Spleen (tissue), 13 donors: ENCODE measurements at places on chromosomes 1 and 21. TPM values are rescaled to one million over a fixed set of nuclear protein-coding genes. Genes with fewer than 3 reads are reported as not detected.

Gene GUCA2B
- not detected for total RNA-seq

Gene CA6
- 1.5 TPM for total RNA-seq

Gene CD247
- total RNA-seq: 15.8 TPM

Gene SLC2A5
- total RNA-seq: 9.1 TPM

Gene PKP1
- total RNA-seq: not detected

GRCh38 chr1:197850042-197850441 is 52.4 kb upstream of the C1orf53 start:
- no peaks in the 10 kb centered on the region for H3K27me3 ChIP-seq
- no peaks in the 10 kb centered on the region for H3K36me3 ChIP-seq
- H3K27ac ChIP-seq: no peak overlapping the region
- no peak overlapping the region for H3K4me3 ChIP-seq
- no peak for DNase-seq
- H3K4me1 ChIP-seq: no peaks in the 10 kb centered on the region

DNA sequence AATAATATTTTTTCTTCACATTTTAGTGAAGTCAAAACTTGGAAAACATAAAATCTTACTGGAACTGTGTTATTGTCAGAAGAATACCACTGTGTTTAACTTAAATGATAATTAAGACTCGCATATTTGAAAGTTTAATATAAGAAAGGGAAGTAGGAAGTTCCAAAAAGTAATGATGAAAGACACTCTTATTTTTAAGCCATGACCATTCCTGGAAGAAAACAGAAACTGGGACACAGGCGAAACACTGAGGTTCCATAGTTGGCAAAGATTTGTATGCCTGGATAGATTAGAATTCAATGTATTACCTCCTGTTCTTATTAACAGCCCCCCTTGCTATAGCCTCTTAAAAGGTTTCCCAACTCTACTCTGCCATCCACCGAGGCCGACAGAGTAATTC is 271.2 kb downstream of the DPYD start:
- no peaks in the 10 kb centered on the region for H3K4me1 ChIP-seq
- DNase-seq: no peak
- no peak overlapping the region for H3K27ac ChIP-seq
- no peaks in the 10 kb centered on the region for H3K36me3 ChIP-seq
- no peaks in the 10 kb centered on the region for H3K27me3 ChIP-seq
- no peak overlapping the region for H3K4me3 ChIP-seq

GRCh38 chr1:224670506-224670905 is 54.4 kb downstream of the CNIH3 start:
- no peaks in the 10 kb centered on the region for H3K4me1 ChIP-seq
- H3K36me3 ChIP-seq: no peaks in the 10 kb centered on the region
- H3K27ac ChIP-seq: no peak overlapping the region
- H3K4me3 ChIP-seq: no peak overlapping the region
- H3K27me3 ChIP-seq: no peaks in the 10 kb centered on the region

GRCh38 chr1:107547363-107548155 is 406.7 kb downstream of the NTNG1 start:
- H3K27ac ChIP-seq: no peak overlapping the region
- H3K4me3 ChIP-seq: no peak overlapping the region
- DNase-seq: no peak
- H3K27me3 ChIP-seq: no peaks in the 10 kb centered on the region

- H3K4me1 ChIP-seq: no peaks in the 10 kb centered on the region
- no peak overlapping the region for H3K4me3 ChIP-seq
- no peak for DNase-seq
- H3K36me3 ChIP-seq: no peaks in the 10 kb centered on the region
- no peak overlapping the region for H3K27ac ChIP-seq
Observed at GRCh38 chr1:164433141-164433817, 125.7 kb upstream of the PBX1 start.

GRCh38 chr1:173868266-173869020 is at the start of gene ZBTB37:
ZBTB37 (plus strand) TSS chr1:173868380; CDS start chr1:173870226, 1,846 bp downstream.
- H3K4me1 ChIP-seq: peaks cover 67% of the 10 kb centered on the region
- peak within 1 kb of the TSS; percentile 98 for H3K27ac ChIP-seq
- DNase-seq: peak; percentile 97
- peak within 1 kb of the TSS; percentile 86 for H3K4me3 ChIP-seq
- H3K36me3 ChIP-seq: peaks cover 51% of the 10 kb centered on the region
- H3K27me3 ChIP-seq: no peaks in the 10 kb centered on the region

- H3K4me1 ChIP-seq: peaks cover 7% of the 10 kb centered on the region
- H3K4me3 ChIP-seq: no peak overlapping the region
- no peak for DNase-seq
Observed at GRCh38 chr1:117678246-117678977, 72.6 kb downstream of the TENT5C start.

GRCh38 chr1:116487031-116487430 is 83.8 kb downstream of the CD58 start:
- no peak overlapping the region for H3K27ac ChIP-seq
- H3K4me3 ChIP-seq: no peak overlapping the region
- H3K36me3 ChIP-seq: no peaks in the 10 kb centered on the region
- H3K4me1 ChIP-seq: no peaks in the 10 kb centered on the region
- no peaks in the 10 kb centered on the region for H3K27me3 ChIP-seq
- no peak for DNase-seq

DNA sequence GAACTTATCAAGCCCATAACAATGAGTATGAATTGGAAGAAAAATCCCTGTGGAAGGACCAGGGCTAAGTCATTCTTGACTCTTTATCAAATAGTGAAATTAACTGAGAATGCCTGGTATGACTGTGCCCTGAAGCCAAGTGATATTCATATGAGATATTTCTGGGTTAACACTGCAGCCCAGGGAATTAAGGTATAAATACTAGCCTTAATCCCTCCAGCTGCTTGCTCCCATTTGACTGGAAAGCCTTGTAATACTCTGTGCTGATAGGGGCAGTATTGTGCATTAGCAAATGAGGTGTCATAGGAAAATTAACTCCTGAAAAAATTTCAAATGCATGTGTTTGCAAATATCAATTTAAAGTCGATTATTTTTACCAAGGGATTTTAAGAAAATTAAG is 568.8 kb downstream of the LMO4 start:
- no peak overlapping the region for H3K4me3 ChIP-seq
- no peaks in the 10 kb centered on the region for H3K27me3 ChIP-seq
- no peak for DNase-seq
- H3K27ac ChIP-seq: no peak overlapping the region
- H3K36me3 ChIP-seq: no peaks in the 10 kb centered on the region
